Esophagus squamous epithelium (tissue), 5 donors: ENCODE measurements at places on chromosomes 1 and 21.

DNA sequence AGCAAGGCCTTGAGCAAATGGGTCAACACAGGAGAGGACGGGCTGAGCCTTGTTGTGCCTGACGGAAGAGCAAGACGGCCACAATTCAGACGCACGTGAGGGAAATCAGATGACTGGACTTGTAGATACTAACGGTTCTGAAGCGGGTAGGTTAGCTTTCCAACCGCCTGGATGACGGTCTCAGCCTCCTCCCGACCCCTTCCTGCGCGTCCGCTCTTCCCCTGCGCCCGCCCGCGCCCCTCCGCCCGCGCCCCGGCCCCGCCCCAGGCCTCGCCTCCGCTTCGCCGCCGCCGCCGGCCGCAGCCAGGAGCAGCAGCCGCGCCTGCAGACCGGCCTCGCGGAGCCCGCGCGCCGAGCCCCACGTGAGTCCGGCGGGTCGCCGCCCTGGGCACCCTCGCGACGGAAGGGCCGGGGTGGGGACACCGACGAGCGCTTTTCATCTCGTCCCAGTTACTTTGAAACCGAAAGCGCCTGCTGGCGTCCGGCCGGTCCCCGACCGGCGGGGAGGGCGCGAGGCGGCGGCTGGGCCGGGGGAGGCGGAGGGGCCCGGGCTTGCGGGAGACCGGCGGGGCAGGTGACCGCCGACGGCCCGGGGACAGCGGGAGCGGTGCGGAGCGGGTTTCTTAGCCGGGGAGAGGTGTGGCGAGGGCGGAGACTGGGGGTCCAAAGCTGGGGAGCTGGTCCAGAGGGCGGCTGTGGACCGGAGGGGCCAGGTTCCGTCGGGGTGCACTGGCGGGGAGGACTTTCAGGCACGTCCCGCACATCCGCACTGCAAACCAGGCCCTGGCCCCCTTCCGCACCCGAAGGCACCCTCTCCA is at the start of gene TRAF5:
TRAF5 (plus strand) TSS at position 306 of the 818 bp plus-strand sequence. CDS start 26,407 bp downstream, outside the sequence.
- no peak for DNase-seq

DNA sequence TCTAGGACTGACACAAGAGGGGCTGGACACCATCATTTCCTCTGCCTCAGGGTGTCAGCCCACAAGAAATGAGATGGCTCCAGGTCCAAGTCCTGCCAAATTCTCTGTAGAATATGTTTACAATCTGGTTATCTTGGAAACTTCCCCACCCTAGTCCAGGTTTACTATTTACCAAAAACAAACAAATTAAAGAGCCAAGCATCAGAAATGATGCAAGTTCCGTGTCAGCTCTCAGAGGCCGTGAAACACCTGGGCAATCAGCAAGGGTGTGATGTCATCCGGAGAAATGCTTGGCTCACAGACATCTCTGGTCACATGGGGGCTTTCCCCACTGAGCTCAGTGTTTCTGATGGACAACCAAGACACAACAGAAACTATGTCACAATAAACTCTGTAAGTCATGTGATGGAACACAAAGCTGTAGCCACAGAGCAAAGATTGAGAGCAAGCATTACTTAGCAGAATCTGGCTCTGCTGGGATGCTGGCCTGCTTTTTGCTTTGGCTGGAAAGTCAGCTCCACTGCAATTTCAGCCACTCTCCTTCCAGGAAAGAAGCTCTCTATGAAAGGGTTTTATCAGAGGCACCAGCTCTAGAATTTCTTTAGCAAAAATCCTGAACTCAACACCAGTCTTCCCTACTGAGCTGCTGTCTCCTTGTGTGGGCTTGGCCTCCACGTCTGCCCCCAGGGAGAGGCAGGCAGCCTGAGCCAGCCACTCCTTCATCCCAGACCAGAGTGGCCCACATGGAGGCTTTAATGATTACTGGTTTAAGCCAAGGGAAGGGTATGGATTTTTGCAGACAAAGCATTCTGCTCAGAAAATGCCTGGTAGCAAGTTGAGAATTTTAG is 55.9 kb downstream of the NENF start:
- no peak for DNase-seq

GRCh38 chr1:26730695-26731094 is 34.9 kb downstream of the ARID1A start:
- DNase-seq: no peak

- DNase-seq: no peak
Observed at GRCh38 chr1:29709704-29710280, 473.5 kb downstream of the PTPRU start.

DNA sequence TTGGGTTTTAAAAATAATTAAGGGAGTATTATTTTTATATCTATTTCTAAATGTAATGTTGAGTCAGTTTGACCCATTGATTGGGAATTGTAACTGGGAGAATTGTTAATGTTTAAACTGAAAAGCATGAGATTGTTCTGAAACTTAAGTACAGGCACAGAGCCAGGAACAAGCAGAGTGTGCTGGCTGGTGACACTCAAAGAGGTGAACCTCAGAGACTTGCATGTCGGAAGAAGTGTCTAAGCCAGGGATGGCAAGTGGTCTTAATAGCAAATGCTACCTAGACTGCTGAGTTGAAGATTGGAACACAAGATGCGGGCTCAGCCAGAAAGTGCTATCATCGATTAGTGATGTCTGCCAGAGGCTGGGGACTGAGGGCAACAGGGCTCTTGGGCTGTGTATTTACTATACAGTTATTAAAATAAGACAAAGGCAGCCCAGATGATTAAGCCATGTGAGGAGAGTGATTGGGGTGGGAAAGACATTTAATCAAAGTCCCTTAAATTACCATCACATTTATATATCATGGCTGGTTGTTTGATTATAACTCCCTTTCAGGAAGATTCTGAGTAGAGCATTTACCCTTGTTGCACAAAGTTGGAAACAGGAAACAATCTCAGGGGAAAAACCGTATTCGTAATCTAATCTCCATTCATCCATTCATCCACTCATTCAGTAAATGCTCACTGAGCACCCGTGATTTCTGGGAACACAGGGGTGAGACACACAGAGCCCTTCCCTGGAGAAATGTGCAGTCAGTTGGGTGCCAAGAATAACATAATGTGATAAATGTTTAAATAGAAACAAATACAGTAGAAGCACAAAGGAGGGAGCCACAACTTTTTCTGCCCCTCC is 42.8 kb downstream of the C8A start:
- DNase-seq: no peak

DNA sequence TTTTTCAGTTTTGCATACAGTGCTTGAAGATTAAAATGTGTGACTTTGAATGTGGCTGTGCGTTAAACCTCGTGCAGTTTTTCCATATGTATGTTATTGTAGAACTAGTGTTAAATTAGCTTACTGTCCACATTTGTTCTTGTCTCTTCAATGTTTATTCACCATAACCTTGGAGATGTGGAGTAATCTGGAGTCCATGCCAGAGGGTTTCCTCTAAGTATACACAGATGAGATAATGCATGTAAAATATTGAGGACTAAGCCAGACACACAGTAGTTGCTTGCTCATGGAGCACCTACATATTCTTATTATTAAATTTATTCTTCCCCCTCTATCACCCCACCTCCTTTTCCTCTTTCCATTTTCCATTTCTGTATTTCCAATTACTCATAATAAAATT is 7.7 kb upstream of the GIPC2 start:
- DNase-seq: no peak
